ENCODE measurements at places on chromosomes 2 and 18. TPM values are rescaled to one million over a fixed set of nuclear protein-coding genes. Genes with fewer than 3 reads are reported as not detected.

DYNAP gene
- total RNA-seq: not detected

TCF7L1 gene
- total RNA-seq: 8.3 TPM

SKA1 gene
- total RNA-seq: 0.74 TPM

TRIM43B gene
- not detected for total RNA-seq

MAL gene
- total RNA-seq: 71.0 TPM

DOCK10 gene
- total RNA-seq: 9.8 TPM

POMC gene
- 2.5 TPM for total RNA-seq

ALPG gene
- not detected for total RNA-seq

RND3 gene
- 62.1 TPM for total RNA-seq

COL4A3 gene
- 1.5 TPM for total RNA-seq

GRCh38 chr2:38125007-38125406 lies 49.1 kb upstream of the CYP1B1 start:
- no peak for DNase-seq

DNA sequence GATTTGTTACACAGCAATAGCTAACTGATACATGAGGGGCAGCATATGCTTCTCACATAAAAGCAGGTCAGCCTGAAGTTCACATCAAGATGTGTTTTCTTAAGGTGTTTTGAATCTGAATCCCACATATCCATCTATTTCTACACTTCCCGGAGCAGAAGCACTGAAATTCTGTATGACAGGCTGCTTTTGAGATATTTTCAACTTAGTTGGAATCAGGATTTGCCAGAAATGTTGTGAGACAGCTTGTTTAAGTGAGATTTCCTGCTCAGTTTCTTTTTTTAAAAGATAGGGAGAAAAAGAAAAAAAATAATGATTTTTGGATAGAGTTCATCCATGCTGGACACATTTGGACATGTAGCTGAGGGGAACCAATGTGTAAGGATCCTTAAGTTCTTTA lies 501.5 kb upstream of the CELF4 start:
- no peak for DNase-seq

DNA sequence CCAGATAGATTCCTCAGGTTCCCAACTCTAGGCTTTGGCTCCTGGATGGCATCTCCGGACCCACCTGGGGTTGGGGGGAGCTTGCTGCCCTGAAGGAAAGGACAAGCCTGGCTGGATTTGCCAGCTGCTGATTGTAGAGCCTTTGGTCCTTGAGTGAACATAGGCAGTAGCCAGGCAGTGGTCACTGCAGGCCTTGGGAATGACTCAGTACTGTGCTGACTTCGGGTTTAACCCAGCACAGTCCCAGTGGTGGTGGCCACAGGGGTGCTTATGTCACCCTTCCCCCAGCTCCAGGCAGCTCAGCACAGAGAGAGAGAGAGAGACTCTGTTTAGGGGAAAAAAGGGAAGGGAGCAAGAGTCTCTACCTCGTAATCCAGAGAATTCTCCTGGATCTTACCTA lies 27.7 kb upstream of the ACTR2 start:
- DNase-seq: no peak

- DNase-seq: no peak
These were observed 66.8 kb downstream of the ZNF236 start for GRCh38 chr18:76889091-76889699.

GRCh38 chr18:76377359-76377756 lies 117.7 kb downstream of the ZNF516 start:
- no peak for DNase-seq

GRCh38 chr18:26458526-26459232 lies 89.7 kb downstream of the KCTD1 start:
- DNase-seq: no peak

DNA sequence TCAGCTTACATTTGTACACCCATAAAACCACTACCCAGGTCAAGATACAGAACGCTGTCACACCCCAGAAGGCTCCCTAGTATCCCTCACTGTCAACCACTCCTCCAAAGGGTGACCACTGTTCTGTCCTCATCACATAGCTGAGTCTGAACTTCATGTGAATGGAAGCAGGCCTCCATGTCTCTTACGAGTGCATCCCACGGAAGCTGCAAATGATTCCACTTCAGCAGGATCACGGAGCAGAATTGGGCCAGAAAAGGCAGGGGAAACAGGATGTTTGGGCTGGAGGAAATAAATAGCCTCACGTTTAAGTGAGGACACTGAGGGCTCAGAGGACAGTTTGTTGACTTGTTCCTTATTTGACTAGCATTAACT lies 38.4 kb downstream of the LBH start:
- DNase-seq: no peak

GRCh38 chr2:141522702-141523101 lies 608.1 kb downstream of the LRP1B start:
- DNase-seq: no peak

- DNase-seq: no peak
These were observed 1.2 kb upstream of the EMX1 start for GRCh38 chr2:72915907-72916742.

DNA sequence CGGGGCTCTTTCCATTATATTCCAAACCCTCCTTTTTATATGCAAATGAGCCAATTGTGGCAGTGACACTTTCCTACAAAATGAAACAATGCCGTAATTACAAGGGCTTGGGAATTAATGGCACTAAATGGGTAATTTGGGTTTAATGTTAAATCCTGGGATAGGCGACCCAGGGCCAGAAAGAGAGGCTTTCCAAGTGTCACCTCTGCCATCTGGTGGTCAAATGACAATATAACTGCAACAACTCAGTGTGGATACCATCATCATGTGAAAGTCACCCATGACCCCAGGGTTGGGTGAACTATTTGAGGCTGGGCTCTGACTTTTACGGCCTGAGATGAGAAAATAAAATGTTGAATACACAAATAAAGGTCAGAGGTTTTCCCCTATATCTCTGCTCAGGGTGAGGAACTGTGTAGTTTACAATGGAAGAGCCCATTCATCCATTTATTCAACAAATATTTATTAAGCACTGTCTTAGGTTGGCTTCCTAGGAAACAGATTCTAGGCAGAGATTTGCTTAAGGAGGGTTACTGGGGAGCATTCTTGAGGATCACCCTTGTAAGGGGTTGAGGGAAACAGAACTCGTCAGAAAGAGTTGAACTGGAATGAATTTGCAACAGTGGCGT lies 13.6 kb upstream of the THADA start:
- DNase-seq: no peak

DNA sequence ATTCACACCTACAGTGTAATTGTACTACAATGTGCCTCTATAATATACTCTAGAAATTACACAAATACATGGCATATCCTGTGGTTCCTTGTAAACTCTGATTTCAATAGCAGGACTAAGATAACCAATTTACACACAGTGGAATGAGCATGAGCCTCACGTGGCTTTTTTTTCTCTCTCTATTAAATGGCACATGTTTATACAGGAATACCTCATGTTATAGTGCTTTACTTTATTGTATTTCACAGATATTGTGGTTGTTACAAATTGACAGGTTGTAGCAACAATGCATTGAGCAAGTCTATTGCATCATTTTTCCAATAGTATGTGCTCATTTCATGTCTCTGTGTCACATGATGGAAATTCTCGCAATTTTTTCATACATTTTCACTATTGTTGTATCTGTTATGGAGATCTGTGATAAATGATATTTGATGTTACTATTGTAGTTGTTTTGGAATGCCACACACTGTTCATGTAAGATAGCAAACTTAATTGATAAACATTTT lies 260.0 kb downstream of the FSIP2 start:
- DNase-seq: no peak

GRCh38 chr2:121471532-121472469 lies 58.9 kb upstream of the RNU4ATAC start:
- no peak for DNase-seq

DNA sequence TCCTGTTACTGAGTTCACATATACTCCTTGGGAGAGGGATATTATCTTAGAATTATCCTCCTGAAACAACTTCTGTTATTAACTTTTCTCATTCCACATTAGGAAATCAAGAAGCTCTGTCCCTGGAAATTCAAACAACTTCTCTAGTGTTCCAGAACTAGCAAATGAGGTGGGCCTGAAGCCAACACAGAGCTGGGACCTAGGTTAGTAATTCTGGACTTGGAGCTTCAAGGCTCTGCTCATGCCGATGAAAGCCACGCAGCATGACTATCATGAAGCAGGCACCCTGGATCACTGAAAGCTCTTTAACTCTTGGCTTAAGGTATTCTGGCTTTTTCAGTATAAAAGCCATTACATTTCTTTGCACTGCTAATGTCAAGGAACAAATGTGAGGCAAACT lies 242.7 kb downstream of the TGIF1 start:
- no peak for DNase-seq

GRCh38 chr2:18516112-18516511 lies 44.3 kb downstream of the RDH14 start:
- DNase-seq: no peak

- no peak for DNase-seq
These were observed 25.4 kb downstream of the SESTD1 start for GRCh38 chr2:179239195-179239594.

- no peak for DNase-seq
These were observed 37.9 kb downstream of the USP34 start for GRCh38 chr2:61432990-61433389.

DNA sequence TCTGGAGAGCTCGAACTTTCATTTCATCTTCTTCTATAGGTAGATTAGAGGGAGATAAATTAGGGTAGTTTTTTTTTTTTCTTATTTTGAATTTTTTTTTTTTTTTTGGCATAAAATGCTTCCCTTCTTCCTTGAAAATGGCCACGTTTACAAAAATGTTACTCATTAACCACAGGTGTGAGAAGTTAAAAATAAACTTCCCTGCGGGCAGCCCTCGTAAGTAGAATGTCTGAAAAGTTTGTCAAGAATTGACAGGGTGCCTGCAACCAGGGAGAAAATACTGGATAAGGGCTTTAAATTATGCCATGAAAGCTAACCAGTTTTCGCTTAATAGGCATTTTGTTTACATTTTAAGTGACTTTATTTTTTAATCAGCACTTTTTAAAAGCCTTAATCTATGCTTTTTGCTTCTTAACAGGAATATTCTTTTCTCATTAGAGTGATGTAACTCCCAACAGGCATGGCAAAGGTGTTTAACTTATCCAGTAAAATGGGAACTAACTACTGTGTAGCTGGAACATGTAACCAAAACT lies 4.2 kb upstream of the FN1 start:
- DNase-seq: no peak

- no peak for DNase-seq
These were observed 12.2 kb downstream of the RBFA start for GRCh38 chr18:80046431-80046830.

DNA sequence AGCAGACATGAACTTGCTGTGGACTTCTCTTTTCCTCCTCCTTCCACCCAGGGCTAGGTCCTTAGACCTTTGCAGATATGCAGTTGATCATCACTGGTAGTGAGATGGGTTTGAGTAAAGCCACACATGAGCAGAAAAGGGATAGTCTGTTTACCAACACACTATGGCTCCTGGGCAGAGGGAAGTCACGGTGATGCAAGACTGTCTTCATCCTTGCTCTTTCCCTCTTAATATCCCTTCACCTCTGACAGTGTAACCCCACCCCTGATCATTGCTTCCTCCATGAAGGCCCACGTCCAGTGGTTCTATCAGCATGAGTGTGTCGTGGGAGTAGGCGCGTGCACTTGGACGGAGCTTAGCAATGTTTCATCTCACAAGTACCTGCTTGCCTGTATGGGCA lies 188.7 kb downstream of the SMAD7 start:
- no peak for DNase-seq

DNA sequence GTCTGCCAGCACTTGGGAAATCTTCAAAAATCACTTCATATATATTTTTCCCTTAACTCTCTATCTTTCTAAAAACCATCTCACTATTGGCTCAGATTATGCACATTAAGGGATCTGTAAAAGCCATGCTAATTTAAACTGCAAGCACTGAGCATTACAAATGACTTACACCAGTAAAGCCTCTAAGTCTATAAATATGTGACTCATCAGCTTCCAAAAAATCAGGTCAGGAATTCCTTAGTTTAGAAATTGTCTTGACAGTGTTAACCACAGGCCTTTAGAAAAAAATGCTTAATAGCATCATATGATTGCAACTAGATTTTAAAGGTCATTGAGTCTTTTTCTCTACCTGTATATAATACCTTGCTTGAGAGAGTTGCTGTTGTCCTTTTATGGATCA lies 1113.6 kb upstream of the PIK3C3 start:
- no peak for DNase-seq

DNA sequence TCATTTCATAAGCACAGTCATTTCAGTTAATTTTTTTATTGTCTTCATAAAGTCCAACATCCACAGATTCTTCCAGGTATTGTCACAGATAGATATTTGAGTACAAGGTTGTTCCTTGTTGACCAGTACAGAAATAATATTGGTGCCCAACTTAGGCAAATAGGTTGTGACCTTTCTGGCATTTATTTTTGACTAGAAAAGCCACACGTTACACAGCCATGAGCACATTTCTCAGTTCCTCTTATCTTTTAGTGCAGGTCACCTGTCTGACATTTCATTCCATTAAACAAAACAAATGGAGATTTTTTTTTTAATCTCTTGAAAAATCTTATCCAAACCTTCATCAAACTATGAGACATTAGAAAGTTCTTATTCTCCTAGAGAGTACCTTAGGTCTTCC lies 428.8 kb downstream of the ZNF521 start:
- no peak for DNase-seq
